ENCODE measurements at places on chromosomes 5 and 9. TPM values are rescaled to one million over a fixed set of nuclear protein-coding genes. Genes with fewer than 3 reads are reported as not detected.

GRCh38 chr9:108486831-108487230, 369.0 kb downstream of the ACTL7B start:
- H3K27ac ChIP-seq: no peak overlapping the region
- H3K27me3 ChIP-seq: no peaks in the 10 kb centered on the region
- H3K36me3 ChIP-seq: no peaks in the 10 kb centered on the region
- H3K4me1 ChIP-seq: no peaks in the 10 kb centered on the region
- DNase-seq: no peak

DNA sequence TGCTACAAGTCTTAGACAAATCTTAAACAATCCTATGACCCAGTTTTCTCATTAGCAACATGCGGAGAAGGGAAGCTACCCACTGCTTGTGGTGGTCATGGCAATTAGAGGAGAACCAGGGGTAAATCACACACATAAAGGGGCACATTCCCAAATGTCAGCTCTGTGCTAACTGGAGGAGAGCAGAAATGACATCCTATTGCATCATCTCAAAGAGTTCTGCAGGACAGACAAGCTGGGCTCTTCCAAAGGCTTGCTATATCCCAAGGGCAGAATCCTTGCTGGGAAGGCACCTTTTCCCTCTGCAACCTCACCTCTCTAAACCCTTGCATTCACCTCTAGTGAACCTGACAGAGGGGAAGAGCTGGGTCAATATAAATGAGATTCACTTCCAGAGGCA, 17.0 kb upstream of the WWC1 start:
- H3K36me3 ChIP-seq: no peaks in the 10 kb centered on the region
- H3K4me3 ChIP-seq: no peak overlapping the region
- peaks cover 7% of the 10 kb centered on the region for H3K4me1 ChIP-seq

The SLCO6A1 gene
- not detected for total RNA-seq

DNA sequence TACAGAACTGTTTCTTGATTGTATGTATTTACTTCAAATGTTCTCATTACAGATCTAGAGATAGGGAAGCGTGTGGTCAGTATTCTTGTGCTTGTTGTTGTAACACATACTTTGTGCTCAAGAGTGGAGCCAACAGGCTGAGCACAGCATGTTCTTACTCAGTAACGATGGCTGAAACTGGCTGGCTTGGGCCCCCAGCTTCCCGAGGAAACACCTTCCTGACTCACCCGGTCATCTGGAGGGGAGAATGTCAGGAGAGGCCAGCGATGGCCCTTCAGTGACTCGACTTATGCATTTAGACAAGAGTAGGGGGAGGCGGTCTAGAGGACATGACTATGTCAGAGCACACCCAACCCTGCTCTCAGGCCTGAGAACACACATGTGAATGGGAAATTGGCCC, 25.6 kb downstream of the ZNF474 start:
- DNase-seq: no peak
- H3K4me1 ChIP-seq: no peaks in the 10 kb centered on the region
- H3K27me3 ChIP-seq: no peaks in the 10 kb centered on the region
- no peaks in the 10 kb centered on the region for H3K36me3 ChIP-seq
- H3K27ac ChIP-seq: no peak overlapping the region

The WWC1 gene
- 94.2 TPM for total RNA-seq

The TMC1 gene
- not detected for total RNA-seq
